ENCODE measurements at places on chromosomes 4 and X. TPM values are rescaled to one million over a fixed set of nuclear protein-coding genes. Genes with fewer than 3 reads are reported as not detected.

TLR3 gene
- 2.9 TPM for polyA plus RNA-seq

SPANXN2 gene
- polyA plus RNA-seq: 1.6 TPM

PLK4 gene
- 9.9 TPM for polyA plus RNA-seq

PPP1R2C gene
- polyA plus RNA-seq: not detected

SPP1 gene
- polyA plus RNA-seq: 65.6 TPM

LRIT3 gene
- polyA plus RNA-seq: 0.31 TPM
